ENCODE measurements at places on chromosomes 3 and 15.

- DNase-seq, result no peak
Measured at GRCh38 chr15:39549912-39550311, 31.0 kb upstream of the THBS1 start.

DNA sequence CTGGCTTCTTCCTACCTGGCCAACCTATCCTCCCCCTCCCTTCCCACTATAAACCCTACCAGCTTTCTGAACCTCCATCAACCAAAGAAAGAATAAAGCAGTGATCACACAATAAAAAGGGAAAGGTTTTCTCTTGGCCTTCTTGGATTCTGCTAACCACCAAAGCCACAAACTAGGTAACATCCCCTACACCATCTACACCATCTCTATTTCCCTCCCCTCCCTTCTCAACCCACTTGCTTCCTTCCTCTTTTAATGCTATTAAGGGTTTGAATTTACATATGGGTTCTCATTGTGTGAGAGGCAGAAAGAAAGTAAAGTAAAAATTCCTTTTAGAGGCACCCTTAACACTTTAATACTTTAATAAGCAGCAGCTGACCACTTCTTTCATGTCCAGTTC is 25.8 kb upstream of the RSL24D1 start:
- DNase-seq, result peak; percentile 31

DNA sequence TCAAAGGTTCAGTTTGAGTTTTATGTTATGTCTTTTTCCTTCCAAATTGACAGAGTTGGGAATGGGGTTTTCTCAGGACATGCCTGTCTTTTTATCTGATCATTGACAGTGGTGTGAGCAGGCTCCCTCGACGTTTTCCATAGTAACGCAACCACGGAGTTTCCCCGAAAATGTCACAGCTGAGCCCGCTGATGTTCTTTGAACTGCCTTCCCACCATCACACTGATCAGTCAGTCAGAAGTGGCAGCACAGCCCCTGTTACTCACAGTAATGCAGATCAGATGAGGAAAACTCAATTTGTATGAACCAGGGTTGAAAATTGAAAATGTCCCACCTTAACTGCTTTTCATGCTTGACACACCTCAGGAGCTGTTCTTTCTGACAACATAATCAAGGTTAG is 210.4 kb downstream of the NECTIN3 start:
- no peak for DNase-seq

GRCh38 chr3:184525337-184526087 is 36.1 kb upstream of the EPHB3 start:
- DNase-seq, result peak; percentile 49

DNA sequence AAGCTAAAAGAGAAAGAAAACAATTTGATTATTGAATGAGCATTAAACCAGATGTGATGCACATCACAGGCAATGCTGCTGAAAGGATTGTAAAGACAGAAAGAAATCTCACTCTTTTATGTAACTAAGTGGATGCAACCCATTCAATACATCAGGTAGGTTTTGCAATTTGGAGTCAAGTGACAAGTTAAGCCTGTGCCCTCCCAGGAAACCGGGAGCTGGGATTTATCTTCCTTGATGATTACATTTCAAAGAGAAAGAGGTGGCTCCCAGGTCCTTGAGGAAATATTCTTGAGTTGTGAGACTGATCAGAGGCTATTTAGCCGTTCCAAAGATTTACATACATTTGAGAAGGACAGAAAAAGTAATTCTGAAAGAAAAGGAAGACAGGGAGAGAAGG is 219.0 kb upstream of the PROK2 start:
- DNase-seq, result no peak

DNA sequence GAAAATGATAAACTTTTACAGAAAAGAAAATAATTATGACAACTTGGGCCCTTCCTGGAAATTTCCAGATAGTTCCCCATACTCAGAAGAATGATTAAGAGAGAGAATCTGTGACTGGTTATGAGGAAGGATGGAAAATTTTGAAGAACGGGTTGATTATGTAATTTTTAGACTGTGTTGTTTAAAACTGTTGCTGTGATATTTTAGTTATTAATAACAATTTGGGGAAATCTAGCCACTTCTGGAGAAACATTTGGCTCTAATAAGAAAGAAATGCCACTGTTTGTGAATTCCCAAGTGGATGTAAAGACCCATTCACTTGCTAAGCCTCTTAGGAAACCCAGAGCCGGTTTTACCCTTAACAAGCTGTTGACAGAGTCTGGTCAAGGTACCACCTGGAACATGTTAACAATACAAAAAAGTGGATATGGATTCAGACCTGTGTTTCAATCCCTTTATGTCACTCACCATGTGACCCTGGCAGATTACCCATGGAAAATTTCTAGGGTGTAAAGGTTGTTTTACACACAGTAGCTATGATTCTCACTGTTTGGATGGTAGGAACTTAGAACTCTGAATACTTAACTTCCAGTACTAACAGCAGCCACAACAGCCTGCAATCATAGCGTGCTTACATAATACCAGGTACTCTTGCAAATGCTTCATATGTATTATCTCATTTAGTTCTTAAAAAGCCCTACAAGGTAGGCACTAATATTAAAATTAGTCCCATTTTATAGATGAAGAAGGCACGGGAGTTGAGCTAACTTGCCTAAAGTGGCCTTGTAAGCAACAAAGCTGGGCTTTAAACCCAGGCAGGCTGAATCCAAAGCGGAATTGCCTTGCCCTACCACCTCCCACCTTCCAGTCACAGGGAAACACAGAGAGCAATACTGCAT is 32.0 kb downstream of the ZBTB38 start:
- DNase-seq, result peak; percentile 15

DNA sequence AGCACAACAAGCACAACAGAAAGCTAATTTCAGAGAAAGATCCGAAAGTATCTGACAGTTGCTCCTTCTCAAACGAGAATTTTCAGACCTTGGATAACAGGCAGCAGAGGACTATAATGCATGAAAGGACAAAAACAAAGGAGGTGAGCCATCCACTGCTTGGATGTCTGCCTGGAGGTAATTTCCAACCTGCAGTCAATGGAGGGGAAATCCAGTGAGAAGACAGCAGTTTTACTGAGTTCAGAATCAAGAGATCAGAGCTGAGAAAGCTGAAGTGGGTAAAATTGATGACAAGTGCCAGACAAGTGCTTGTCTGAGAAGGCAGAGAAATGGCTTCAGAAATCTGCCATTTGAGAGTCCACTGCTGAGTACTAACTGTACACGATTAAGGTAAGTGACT is 22.1 kb downstream of the UBE3A start:
- no peak for DNase-seq

DNA sequence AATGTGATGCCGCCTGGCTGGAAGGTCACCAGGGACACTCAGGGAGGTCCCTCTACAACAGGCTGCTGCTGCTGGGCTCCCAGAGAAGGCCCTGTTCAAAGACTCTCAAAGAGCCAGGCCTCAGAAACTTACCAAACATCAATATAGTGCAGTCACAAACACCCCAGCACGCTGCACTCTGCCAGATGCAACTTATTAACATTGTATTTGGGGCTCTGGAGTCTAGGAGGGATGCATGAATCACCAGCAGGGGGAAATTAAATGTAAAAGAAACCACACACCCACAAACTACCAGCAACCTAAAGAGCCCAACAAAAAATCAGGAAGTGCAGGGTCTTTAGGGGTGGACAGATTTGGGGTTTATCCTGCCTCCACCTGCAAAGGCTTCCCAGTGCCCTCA is 74.6 kb upstream of the SPATA12 start:
- peak; percentile 53 for DNase-seq

DNA sequence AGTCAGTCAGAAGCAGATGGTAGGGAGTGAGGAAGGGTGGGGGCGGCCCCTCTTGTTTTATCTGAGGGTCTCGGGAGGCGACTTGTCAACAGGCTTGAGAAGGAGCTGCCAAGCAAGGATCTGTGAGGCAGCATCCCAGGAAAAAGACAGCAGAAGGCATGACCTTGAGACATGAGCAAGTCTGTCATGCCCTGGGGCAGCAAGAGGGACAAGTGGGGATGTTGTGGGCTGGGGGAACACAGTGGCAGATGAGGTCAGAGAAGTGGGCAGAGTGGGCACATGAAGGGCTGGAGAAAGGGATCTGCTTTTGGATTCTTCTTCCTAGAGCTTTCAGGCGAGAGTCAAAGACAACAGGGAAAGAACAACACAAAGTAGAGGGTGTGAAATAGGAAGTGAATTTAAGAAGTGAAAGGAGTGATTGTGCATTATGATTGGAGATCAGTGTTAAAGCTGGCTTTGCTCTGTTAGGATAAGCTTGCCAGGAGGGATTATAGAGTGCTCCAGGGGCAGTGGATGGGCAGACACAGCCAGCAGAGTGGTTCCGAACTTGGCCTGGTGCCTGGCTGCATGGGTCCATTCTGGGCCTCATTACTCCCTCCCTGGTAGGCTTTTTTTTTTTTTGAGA is 73.3 kb downstream of the USP13 start:
- DNase-seq, result peak; percentile 54

DNA sequence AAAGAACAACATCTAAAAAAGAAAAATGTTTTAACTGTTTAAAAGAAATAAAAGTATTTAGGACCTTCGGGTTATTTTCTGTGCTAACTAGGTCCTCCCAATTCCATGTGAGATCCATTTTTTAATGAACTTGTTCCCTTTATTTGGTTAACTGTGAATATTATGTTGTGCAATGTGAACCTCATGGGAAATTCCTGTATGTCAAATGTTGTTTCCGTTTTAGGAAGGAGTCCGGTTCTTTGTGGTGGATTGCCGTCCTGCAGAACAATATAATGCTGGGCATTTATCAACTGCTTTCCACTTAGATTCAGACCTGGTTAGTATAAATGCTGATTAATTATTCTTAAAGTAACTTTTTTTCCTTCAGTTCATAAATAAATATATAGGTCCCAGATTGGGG is 35.5 kb upstream of the NIT2 start:
- DNase-seq, result peak; percentile 45

DNA sequence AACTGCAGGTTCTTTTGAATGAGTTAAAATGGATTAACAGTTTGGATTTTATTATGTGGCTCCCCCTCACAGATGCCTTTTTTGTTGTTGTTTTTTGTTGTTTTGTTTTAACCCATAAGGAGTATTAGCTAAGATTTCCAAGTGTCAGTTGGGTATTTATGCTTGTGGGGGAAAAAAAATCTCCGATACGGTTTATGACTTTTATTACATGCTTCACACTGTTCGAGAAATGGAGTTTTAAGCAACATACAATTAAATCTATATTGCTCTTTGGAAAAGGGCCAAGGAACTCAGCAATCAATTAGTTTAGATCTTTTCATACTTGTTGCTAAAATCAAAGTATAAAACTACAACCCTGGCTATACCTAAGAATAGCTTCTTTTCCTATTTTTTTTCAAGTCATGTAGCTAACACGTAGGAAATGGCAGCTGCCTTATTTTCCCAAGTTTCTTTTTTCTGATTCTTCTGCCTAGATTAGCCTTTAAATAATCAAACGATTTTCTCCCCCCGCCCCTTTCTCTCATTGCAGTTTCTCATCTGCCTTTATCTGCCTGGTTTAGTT is 16.0 kb downstream of the NR2F2 start:
- DNase-seq, result no peak

- no peak for DNase-seq
Measured at GRCh38 chr3:178428037-178428436, 108.2 kb upstream of the KCNMB2 start.

DNA sequence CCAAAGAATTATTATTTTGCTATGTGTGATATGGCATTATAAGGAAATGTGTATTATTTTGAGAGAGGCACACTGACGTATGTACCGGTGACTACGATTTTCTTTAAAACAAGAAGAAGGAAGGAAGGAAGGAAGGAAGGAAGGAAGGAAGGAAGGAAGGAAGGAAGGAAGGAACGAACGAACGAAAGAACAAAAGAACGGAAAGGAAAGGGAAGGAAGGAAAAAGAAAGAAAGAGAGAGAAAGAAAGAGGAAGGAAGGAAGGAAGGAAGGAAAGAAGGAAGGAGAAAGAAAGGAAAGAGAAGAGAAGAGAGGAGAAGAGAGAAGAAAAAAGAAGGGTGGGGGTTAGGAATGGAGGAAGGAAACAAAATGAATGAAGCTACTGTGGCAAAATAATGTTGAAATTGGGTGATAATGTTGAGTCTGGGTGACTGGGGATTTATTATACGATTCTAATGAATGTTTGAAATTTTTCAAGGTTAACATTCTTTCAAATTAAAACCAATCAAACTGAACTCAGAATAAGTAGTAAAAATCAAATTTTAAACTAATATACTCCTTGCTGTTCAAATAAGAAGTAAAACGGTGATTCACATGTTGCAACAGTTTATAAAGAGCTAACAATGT is 70.3 kb downstream of the PHC3 start:
- no peak for DNase-seq

DNA sequence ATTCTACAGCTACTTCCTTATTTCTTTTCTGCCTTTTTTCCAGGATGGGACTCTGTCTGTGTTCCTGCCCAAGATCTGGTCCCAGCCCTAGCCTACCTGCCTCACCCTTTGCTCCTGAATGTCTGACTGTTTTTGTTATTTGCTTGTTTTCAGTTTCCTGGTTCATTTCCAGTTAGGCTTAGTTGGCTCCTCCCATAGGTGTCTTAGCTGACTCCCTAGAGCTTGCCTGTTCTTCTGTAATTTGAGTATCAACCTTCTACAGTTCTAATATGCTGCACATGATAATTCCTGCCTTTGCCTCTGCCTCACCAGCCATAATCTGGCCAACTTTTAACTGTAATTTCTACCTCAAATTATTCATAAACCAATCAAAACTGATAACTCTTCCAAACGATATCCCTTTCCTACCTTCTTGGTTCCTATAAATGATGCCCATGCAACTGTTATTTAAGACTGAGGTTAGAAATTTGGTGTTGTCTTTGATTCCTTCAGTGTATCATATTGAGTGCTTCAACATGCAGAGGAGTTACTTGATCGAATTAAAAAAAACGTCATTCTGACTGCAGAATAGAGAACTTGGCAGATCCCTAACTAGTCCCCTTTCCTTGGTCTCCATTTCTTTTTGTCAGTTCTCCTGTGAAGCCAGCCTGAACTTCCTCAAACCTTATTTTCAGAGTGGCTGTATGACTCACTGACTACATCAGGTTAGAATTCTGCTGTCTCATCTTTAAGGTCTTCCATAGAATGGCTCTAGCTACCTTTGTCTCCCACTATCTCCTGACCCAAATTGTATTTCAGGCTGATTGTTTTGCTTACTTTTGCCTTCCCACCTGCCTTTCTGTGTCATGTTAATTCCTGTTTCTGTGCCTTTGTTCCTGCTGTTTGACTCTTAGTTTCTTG is 8.4 kb downstream of the GOLM2 start:
- DNase-seq, result peak; percentile 89

DNA sequence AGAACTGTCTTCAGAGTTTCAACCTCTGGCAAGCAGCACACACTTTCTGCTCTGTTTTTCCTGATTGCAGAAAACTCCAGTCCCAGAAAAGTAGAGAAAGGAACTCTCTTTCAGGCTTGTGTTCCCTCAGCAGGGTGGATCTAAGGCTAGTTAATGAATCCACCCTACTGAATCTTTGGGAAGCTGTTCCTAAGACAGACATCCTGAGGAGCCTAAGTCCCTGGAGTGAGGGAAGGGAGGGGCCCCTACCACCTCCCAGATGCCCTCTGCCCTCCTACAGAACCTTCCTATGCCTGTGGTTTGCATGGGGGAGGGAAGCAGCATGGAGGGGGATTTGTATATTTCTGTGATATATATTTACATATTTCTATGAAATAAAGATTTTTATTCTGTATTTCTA is 124.4 kb downstream of the ANO10 start:
- no peak for DNase-seq

GRCh38 chr15:36888011-36888992 is 212.0 kb downstream of the MEIS2 start:
- DNase-seq, result no peak

Data from suppressor macrophage (primary cell).